ENCODE measurements at places on chromosomes 11 and 22. TPM values are rescaled to one million over a fixed set of nuclear protein-coding genes. Genes with fewer than 3 reads are reported as not detected.

- H3K27ac ChIP-seq: no peak overlapping the region
- H3K27me3 ChIP-seq: no peaks in the 10 kb centered on the region
- peaks cover 17% of the 10 kb centered on the region for H3K4me1 ChIP-seq
- no peak overlapping the region for H3K4me3 ChIP-seq
Measured at GRCh38 chr11:69480547-69481392, 693 bp upstream of the LINC01488 start.

GRCh38 chr11:101583251-101584128 is at the start of gene TRPC6:
Gene TRPC6 (minus strand): TSS chr11:101584007. CDS start chr11:101583503, 504 bp downstream.
- peaks cover 3% of the 10 kb centered on the region for H3K4me1 ChIP-seq
- H3K4me3 ChIP-seq: peak within 1 kb of the TSS; percentile 74
- H3K27ac ChIP-seq: peak within 1 kb of the TSS; percentile 96
- no peaks in the 10 kb centered on the region for H3K36me3 ChIP-seq
- H3K27me3 ChIP-seq: no peaks in the 10 kb centered on the region

DNA sequence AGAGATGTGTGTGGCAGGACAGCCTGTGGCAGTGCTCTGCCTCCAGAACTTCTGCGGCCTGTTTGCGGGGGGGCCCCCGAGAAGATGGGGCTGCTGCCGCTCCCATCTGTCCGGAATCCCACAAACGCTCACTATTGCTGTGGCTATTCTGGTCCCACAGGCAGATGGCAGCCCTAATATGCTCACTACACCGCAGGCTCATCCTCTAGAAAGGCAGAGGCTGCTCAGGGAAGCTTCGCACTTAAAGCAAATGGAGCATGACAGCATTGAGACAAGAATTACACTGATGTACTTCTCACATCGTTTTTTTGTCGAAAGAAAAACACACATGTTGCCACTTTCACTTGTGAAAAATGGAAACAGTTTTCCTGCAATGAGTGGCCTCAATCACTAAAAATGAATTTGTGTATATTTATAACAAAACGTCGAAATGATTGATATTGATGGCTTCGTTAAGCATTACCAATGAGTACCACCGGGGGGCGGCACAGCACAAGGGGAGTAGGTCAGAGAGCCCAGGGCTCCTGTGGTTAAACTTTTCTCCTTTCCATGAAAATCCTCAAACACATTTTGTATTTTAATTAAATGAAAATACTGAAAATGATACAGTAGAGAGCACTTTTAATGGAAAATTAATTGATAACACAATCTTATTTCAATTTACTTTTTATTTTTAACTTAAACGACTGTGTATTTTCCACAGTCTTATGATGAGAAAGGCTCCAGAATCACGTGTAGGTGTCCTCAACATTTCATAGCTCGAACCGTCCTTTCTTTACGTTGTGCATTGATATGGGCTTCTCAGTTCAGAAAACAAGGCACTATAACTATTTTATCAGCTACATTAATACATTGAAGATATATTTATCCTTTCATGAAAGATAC is 69.1 kb downstream of the CTTN start:
- no peak overlapping the region for H3K27ac ChIP-seq
- H3K27me3 ChIP-seq: no peaks in the 10 kb centered on the region
- H3K36me3 ChIP-seq: no peaks in the 10 kb centered on the region
- H3K4me1 ChIP-seq: no peaks in the 10 kb centered on the region
- H3K4me3 ChIP-seq: no peak overlapping the region

The WNT11 gene
- 11.0 TPM for total RNA-seq

The ABCC8 gene
- 1.6 TPM for total RNA-seq

The UBQLNL gene
- 0.19 TPM for total RNA-seq
